ENCODE measurements at places on chromosomes 6 and 20.
A peak's percentile ranks its signal among the peaks of the same experiment; 100 is the strongest.

GRCh38 chr6:98516866-98517265, 317.5 kb upstream of the POU3F2 start:
- DNase-seq = no peak

DNA sequence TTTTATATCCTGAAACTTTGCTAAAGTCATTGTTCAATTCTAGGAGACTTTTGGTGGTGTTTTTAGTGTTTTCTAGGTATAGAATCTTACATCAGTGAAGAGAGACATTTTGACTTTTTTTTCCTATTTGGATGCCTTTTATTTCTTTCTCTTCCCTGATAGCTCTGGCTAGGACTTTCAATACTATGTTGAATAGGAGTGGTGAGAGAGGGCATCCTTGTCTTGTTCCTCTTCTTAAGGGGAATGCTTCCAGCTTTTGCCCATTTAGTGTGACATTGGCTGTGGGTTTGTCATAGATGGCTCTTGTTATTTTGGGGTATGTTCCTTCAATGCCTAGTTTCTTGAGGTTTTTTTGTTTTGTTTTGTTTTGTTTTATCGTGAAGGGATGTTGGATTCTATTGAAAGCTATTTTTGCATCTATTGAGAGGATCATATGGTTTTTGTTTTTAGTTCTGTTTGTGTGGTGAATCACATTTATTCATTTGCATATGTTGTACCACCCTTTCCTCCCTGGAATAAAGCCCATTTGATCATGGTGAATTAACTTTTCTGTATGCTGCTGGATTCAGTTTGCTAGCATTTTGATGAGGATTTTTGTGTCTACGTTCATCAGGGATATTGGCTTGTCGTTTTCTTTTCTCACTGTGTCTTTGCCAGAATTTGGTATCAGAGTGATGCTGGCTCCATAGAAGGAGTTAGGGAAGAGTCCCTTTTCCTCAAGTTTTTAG, 540.1 kb upstream of the FLRT3 start:
- DNase-seq = no peak

GRCh38 chr6:90266905-90267621, 29.6 kb downstream of the BACH2 start:
- no peak for DNase-seq

DNA sequence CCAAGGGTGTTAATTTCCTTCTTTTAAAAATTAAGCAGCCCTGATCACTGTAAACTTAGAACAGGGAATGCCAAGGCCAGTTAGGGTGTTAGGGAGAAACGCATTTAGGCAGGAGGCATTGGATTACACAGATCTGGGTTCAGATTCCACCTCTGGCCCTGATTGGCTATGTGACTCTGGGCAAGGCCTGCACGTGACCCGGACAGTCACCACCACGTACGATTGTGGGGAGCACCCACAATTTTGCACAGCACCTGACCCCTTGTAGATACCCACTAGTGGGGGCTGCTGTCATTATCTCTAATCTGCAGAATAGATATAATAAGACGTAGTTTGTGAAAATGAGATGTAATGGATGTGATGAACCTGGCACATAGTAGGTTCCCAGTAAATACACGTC, 59.5 kb upstream of the ZNFX1 start:
- no peak for DNase-seq

GRCh38 chr20:51768759-51769517, 748 bp upstream of the ATP9A start:
- DNase-seq = no peak

DNA sequence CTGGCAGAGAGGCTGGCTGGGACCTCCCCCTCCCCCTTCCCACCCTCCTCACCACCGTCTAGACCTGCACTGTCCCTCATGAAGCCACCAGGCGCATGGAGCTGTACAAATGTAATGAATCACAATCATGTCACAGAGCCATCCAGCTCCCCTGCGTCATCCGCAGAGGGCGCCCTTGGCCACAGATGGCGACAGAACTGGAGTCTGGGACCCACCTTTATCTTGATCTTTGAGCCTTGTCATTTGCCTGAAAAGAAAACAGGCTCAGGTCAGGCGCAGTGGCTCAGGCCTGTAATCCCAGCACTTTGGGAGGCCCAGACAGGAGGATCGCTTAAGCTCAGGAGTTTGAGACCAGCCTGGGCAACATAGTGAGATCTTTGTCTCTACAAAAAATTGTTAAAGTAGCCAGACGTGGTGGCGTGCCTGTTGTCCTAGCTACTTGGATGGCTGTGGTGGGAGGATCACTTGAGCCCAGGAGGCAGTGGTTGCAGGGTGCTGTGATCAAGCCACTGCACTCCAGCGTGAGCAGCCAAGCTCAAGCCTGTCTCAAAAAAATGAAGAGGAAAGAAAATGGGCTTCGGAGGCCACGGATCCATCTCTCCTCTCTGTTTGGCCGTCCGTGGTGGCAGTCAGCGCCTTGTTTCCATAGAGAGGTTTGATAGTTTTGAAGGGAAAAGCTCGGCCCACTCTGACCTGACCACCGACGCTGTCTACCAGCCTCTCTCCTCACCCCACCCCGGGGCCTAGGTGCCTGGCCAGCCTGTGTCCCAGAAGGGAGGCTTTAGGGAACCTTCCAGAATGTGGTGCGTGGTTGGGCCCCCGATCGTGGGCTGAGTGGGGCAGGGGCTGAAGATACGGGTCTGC, 6.2 kb downstream of the COL9A3 start:
- peak; percentile 11 for DNase-seq

GRCh38 chr20:53655625-53656292, 62.1 kb upstream of the ZNF217 start:
- DNase-seq = peak; percentile 65

DNA sequence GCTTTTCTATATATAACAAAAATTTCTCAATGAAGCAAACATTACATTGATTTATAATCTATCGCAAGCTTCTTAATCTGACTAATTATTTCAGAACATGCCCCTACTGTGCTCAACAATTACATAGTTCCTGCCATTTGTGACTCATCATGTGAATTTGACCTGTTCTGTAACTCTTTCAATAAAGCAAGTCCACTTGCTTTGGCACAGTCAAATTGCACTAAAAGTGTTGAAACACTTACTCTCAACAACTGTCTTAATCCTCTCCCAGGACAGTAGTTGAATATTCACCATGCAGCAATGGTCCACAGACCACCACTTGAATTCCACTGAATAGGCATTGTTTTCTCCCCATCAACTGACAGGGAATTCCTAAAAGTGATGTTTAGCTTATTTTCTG, 67.7 kb upstream of the SPTLC3 start:
- no peak for DNase-seq

- DNase-seq = no peak
These were observed 2.2 kb downstream of the PCED1A start for GRCh38 chr20:2838170-2838797.

DNA sequence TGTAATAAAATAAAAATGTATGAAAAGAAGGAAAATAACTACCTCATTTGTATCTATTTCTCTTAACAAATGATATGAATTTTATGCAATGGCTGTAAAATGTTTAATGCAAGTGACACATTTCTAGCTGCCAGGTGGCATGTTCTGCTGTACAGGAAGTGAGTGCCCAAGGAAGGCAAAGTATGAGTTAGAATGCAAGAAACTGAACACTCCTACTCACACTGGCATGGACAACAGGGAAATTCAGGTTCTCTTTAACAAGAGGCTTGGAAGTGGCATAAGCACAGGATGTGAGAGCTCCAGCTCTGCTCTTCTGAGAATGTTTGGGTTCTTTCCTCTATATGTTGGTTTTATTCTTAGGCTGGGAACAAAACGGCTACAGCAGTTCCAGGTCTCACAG, 20.4 kb upstream of the LAMA4 start:
- DNase-seq = no peak

- DNase-seq = peak; percentile 55
These were observed at the start of gene PDE10A for GRCh38 chr6:165662749-165663376. PDE10A (minus strand) TSS chr6:165663241; CDS start chr6:165662811, 430 bp downstream.

- no peak for DNase-seq
These were observed 20.3 kb upstream of the SMOC2 start for GRCh38 chr6:168420706-168421105.

DNA sequence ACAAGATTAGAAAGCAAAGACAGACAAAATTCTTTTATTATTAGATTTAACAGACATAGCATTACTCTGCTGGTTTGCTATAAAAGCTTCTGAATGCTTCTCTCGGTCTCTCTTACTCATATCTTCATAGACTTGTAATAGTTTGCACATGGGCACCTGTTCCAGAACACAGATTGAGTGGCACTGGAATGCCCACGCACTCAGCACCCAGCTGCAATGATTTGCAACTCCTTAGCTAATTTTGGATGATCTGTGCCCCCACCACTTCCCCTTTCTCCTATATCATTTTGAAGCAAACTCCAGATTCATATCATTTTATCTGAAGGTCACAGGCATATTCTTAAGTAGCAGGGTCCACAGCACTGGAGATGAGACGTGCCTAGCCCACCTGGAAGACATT, 148.8 kb downstream of the CFAP61 start:
- DNase-seq = no peak

DNA sequence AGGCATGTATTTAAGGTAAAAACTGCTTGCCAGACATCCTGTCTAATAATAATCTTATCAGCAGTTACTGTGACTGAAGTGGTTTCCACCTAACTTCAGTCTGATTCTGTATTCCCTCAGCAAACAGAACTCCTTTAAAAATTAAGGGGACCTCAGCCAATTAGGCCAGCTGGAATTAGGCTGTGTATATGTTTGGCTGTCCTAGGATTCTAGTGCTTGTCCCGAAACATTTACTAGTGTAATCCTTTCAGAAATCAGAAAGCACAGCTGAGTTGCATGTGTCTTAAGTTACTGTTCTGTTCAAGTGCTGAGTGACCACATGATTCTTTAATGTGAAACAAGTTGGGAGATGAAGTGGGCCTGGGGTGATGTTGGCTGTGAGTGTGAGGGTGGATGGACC, 120.9 kb upstream of the SUPT3H start:
- peak; percentile 22 for DNase-seq

GRCh38 chr20:17822540-17823408, 123.0 kb downstream of the BANF2 start:
- no peak for DNase-seq

DNA sequence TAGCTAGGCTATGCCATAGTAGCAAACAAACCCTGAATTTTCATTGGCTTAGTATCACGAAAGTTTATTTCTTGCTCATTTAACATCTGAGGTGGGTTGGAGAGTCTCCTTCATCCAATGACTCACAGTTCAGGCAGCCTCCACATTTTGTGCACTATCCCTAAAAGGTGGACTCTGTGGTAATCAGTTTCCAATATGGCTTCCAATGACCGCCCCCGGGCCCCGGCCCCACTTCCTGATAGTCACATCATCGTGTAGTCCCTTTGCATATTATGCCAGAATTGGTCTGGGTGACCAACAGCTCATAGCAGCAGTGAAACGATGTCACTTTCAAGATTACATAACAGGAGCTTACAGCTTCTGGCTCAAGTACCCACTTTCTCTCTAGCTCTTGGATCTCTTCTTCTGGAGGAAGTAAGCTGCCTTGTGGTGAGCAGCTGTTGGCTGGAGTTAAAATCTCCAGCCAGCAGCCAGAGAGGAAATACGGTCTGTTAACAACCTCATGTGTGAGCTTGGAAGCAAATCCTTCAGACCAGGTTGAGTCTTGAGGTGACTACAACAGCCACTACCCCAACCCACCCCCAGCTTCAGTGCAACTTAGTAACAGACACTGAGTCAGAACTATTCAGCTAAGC, 7.8 kb downstream of the HCRTR2 start:
- no peak for DNase-seq

- DNase-seq = peak; percentile 6
These were observed 46.2 kb downstream of the TTI1 start for GRCh38 chr20:37986873-37987601.

- peak; percentile 87 for DNase-seq
These were observed at the start of gene RUNX2 for GRCh38 chr6:45327956-45328522. RUNX2 (plus strand) TSS chr6:45328330; CDS start chr6:45328727, 397 bp downstream.

DNA sequence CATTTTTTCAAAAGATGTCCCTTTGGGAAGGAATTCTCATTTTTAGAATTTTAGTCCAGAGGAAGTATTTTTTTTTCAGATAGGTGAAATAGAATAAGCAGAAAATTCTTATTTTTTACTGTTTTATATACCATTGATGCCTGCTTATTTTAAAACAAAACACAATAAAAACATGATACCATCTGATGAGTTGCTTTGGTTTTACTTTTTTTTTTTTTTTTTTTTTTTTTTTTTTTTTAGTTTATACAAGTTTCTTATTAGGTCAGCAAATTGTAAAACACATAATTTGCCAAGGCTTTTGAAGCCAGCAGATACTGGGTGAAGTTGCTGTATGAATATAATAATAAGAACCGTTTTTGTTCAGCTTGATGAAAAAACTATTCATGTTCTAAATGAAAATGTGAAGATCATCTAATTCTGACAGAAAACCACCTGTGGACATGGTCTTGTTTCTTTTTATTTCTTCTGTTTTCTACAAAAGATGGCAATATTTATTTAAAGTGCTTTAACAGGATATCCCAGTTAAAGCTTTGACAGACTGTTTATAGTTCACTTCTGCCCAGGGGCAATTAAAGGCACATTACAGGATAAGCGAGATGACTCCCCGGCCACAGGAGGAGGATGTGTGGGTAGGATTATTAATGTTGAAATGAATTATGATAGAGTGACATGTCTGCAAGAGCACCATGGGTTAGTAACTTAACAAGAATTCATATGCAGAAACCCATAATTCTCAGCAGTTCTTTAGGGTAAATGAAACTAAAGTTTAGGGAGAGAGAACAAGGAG, 31.1 kb downstream of the MYB start:
- peak; percentile 56 for DNase-seq

DNA sequence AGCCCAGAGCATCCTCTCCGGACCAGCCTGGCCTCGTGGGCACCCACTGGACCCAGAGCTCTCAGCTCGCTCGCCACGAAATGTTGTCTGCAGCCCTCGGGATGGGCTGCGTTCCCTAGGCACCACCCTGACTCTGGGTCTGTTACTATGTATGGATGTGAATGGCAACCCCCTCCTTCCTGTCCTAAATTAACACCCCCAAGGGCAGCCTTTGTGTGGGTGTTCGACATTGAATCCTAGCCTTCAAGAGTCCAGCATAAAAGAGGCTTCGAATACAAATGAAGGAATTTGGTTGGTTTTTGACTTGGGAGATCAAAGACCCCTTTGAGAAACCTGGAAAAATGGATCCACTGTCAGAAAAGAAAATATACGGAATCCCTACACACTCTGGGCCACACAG, 86.1 kb downstream of the BMP7 start:
- no peak for DNase-seq

DNA sequence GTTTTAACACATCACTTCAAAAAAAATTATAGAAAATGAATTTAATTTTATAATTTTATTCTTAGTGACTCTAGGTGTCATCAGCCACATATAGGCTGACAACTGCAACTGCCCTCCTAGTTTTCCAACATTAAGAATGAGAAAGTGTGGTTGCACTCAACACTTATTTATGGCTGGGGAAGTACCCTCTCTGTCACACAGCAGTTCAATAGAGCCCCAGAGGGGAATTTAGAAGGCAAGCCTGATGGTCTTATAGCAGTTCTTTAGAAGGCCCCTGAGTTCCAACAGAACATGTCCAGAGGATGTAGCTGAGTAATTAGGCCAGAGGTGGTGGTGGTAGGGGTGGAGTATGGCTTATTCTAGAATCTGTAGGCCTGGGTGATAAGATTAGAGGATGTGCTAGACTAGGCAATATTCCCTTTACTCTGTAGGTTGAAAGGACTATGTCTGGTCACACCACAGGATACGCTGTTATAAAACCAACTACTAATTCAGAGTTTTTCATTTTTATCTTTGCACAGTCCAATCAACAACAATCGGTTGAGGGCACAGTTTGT, 226.5 kb upstream of the CITED2 start:
- DNase-seq = no peak

GRCh38 chr6:82074556-82074955, 173.0 kb downstream of the IBTK start:
- DNase-seq = no peak
